ENCODE measurements at places on chromosomes 5 and 9.

DNA sequence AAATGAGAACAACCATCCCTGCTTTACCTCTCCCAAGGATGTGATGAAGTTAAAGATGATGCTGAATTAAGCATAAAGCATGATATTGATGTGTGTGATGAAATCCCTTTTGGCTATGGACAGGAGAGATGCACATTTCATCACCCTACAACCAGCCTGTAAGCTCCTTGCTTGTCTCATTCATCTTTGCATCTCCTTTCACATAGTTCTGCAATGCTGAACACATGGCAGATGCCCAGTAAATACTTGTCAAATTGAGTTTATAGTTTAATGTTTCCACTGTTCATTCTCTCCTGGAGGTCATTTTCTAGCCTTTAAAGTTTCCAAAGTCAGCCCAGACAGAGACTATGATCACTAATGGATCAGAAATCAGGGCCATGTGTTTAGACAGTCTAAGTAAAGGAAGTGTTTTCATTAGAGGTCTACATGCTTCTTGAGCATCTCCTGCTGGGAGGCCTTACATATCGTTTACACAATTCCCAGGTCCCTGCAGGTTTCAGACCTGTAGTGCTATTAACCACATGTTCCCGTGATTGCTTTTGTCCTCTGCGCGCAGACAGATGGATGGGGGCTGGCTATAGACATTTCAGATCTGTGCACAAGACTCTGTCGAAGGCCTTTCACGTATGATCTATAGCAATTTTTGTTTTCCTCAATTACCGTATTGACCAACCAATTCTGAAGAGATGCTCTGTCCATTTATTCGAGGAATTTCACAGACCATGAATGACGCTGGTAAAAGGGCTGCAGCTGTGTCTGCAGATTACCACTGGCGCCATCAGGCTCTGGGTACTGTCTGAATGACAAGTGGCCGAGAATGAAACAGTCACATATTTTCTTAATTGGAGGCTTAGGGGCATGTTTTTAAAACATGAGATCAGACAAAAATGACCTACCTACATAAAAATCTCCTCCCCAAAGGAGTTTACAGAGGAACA lies 49.0 kb upstream of the CKMT2 start:
- DNase-seq = no peak

DNA sequence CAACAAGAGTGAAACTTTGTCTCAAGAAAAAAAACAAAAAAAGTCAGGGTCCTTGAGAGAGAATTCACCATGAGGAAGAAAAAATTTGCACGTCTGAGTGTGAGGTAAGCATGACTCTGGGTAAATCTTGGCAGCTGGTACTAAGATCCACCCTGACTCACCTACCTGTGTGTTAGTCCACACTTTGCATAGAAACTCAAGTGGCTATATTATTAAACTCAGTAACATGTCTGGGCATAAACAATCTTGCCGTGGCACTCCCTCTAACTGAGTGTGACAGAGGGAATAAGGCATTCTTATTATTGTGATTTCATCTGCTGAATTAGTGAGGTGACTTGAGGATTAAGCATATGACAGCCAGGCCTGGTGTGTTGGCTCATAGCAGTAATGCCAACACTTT lies 259.4 kb upstream of the VLDLR start:
- DNase-seq = no peak

GRCh38 chr9:123835821-123836220 lies 94.1 kb downstream of the DENND1A start:
- no peak for DNase-seq

- no peak for DNase-seq
Measured at GRCh38 chr5:132010989-132011621, 353 bp downstream of the ACSL6 start.

GRCh38 chr5:67334373-67334772 lies 137.8 kb upstream of the CD180 start:
- DNase-seq = no peak

DNA sequence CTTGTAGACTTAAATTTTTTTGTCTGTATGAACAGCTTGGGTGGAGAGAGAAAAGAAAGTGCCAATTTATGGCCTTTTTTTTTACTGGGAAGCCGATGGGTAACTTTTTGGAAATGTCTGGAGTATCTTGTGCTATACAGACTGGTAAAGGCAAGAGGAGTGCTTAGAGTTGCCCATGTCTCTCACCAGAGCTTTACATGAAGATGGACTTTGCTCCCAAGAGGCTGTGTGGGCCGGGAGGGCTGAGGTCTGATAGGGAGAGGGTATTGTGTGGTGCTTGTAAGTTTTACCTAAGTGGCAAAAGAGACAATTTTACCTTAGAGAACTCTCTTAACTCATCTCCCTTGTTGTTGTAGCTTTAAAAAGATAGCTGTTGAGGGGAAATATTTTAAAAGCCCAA lies 203.2 kb downstream of the SEMA6A start:
- DNase-seq = no peak

DNA sequence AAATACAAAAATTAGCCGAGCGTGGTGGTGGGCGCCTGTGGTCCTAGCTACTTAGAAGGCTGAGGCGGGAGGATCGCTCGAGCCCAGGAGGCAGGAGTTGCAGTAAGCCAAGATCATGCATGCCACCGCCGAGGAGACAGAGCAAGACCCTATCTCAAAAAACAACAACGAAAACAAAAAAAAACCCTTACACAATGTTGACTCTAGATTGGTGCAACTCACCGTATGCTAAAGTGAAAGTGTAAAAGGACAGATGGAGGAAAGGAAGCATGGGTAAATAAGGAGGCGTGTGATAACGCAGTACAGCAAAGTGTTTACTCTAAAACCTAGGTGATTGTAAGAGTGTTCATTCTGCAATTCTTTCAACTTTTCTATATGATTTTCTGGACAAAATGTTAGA lies 15.9 kb upstream of the RUFY1 start:
- DNase-seq = no peak

DNA sequence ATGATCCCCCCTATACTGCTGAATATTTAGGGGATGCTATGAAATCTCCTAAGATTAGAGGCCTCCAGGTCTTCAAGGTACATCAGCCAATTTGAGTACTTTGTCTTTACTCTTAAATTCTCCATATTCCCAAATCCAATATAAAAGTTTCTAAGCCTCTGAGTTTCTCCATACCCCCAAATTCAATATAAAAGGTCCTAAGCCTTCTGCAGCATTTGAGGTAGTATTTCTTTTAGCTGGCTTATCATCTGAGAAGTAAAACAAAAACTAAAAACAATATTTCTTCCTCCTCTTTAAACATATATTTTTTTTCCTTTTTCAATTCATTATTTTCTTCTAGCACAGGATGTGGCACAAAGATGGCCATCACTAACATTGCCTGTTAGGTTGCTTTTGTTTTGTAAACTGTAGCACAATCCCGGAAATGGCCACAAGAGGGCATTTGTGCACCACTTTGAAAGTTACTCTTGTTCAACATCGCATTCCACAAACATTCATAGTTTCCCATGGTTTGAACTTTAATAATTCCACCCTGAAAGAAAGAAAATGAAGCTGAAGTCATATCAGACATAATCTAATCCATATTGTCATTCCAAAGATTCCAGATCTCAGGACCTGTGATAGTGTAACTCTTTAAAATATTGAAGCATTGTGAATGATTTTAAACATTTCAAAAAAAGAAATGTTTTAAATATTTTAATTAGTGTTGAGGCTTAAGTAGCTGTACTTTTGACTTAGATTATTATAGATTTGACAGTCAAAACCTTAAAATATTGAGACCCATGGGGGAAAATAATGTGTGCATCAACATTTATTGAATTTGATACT lies 21.0 kb upstream of the SCGB3A2 start:
- no peak for DNase-seq

GRCh38 chr9:129823542-129823934 lies 398 bp downstream of the TOR1A start:
- no peak for DNase-seq

DNA sequence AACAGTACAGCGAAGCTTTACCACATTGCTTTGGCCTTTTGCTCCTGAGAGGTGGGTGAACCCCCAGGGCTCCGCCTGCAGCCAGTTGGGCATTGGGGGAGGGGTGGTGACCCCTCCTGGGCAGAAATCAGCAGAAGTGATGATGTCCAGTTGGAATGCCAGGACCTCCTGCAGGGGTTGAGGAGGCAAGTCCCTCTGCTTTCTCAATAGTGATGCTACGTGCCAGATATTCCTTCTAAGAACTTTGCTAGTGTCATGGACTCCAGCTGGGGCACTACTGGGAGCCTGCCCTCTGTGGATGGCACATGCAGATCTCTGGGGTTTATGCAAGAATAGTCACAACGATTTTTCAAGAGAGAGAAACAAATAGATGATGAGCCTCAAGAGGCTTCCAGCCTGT lies 95.6 kb downstream of the NDFIP1 start:
- no peak for DNase-seq

DNA sequence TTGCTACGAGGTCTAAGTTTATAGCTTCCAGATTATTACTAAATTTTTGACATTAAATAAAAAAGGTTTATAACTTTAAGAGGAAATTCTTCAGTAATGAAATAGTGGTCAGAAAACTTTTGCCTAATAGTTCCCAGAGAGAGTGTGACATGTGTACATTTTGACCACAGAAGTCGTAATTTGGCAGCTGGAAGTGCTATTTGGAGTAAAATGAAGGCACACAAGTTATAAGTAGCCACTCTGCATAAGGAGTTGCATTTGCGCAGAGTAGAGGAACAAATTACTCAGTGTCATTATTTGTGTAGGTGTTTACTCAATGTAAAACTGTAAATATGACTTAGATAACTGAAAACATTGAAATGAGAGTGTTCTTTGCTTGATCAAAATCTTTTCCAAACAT lies 408.4 kb downstream of the CCDC171 start:
- DNase-seq = no peak

- DNase-seq = no peak
Measured at GRCh38 chr5:18397371-18397770, 763.1 kb downstream of the TAF11L14 start.

DNA sequence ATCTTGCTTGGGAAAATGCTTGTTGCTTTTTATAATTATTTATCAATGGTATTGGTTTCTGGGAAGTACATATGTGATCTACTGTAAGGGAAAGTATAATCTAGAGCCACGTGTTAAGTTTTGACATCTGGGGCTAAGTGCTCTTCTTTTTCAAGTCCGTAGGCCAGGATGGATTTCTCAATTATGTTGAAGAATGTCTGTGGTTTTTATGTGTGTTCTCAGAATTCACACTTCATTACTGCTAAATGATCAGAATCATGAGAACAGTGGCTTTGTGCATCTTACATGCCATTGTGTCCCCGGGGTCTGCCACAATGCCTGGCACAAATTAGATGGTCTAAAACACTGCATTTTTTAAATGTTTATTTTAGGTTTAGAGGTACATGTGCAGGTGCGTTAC lies 14.5 kb upstream of the AUH start:
- no peak for DNase-seq

DNA sequence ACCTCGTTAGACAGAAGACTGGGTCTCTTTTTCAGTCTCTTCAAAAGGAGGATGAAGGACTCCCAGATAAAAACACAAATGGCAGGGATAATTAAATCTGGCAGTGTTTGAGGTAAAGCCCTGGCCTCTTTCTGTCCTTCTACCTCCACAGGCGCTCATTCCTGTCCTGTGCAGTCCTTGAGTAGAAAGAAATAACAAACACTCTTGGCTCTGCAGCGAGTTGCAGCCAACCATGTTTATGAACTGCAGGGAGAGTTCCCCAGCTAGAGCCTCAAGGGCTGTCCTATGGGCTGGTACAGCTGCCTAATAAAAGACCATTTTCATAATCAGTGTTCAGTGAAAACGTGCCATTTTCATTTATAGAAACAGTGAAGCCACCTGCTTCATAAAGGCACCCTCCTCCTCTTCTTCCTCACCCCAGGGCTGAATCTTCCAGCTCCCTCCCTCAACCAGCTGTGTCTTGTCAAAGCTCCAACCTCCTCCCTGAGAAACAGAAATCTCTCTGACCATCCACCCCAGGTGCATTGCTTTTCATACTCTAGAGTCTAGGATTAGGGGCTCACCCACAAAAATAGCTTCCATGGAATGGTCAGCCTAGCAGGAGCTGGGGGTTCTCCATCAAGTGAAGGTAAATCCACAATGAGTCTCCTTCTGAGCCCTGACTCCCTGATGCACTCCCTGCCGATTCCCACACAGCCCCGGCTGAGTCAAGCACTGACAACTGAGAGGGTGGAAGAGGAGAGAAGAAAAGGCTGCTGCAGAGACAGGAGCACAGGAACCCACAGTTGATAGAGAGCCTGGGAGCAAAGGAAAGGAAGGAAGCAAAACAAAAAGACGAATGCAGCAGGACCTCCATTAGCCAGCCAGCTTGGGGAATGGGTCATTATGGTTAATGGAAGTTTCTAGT lies 150.7 kb downstream of the CMYA5 start:
- DNase-seq = no peak

- DNase-seq = no peak
Measured at GRCh38 chr5:95080441-95080840, 204.5 kb downstream of the MCTP1 start.

- peak; percentile 44 for DNase-seq
Measured at GRCh38 chr5:44952376-44952775, 143.6 kb downstream of the MRPS30 start.
